Cerebellar cortex (tissue), 1 donor: ENCODE measurements at places on chromosomes 2 and 18.

- no peak for DNase-seq
Measured at GRCh38 chr2:33238111-33238510, 238.3 kb upstream of the RASGRP3 start.

- DNase-seq: no peak
Measured at GRCh38 chr18:2985628-2986027, 27.3 kb downstream of the LPIN2 start.

DNA sequence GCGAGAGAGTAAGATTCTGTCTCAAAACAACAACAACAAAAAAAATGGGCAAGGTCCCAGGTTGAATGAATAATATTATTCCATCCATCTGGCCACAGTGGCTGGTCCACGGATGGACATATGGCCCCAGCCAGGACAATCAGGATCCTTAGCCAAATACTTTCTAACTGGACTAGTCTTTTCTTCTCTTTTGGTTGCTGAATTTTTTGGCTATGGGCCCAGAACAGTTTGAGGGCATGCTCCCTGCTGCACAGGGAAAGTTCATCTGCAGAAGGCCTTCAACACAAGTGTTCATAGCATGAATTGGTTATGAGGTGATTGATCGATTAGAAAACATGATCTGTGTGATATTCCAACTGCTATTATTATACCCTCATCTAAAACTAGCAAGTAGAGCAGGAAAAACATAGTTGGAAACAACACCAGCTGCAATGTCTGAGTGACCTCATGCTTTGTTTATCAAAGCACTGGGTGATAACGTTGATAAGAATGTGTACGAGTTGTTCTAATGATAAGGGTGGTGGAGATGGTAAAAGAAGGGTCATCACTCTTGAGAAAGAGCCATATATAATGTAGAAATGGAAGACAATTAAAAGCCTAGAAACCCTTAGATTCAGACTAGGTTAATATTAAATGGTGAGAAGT is 47.8 kb upstream of the RNF103 start:
- DNase-seq: peak; percentile 96

DNA sequence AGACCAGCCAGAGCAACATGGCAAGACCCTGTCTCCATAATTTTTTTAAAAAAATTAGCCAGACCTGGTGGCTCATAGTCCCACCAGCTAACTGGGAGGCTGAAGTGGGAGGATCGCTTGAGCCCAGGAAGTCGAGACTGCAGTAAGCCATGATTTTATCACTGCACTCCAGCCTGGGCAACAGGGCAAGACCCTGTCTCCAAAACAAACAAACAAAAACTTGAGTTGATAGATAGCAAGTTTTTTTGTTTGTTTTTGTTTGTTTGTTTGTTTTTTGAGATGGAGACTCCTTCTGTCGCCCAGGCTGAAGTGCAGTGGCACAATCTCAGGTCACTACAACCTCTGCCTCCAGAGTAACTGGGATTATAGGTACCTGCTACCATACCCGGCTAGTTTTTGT is 18.8 kb downstream of the RELCH start:
- no peak for DNase-seq

DNA sequence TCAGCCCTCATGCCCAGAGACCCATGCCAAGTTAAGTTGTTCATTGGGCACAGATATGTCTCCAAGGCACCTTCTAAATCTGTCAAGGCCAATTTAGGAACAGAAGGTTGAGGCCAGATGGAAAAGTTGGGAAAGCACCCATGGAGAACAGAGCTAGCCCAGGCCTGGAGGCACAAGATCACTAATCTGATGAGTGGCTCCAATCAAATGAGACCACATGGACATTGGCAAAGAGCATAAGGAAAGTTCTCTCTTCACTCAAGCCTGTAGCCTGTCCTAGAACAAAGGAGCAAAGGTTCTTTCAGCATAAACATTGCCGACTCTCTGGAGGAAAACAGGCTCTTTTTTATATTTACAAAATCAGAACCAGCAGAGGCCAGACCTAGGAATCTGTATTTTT is 154.8 kb downstream of the RNF152 start:
- peak; percentile 70 for DNase-seq
